ENCODE measurements at places on chromosomes 6 and 20.

DNA sequence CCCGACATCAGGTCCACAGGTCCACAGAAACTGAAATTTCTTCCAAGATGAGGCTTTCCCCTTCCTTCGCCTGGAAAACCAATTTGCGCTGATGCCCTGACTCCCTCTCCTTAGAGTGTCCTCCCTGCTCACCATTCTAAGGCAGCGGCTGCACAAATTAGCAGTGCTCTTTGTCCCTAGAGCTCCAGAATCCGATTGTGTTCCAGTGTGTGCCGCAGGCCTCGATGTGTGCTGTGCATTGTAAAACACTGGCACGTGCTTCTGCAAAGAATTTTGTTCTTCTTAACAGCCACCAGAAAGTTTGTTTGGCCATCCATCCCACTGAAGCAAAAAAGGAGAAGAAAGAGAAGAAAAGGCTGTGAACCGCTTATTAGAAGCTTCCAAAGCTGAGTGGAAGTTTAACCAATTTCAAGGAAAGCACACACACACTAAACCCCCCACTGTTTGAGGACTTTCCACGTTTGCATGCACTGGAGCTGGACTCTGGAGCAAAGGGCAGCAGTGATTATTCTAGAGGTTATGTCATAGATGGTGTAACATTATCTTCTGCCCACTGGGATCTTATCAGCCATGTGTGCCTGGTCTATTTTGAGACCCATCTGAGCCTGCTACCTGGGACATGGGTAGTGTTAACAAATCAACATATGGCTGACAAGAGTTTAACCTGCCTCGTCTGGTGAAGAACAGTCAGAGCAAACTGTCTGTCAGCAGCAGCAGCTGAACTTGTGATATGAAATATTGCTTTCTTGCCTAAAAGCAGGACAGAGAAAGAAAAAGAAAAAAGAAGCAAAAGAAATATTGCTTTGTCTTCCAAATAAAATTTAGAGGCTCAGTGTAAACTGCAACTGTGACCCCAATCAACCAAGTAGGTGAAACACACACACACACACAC, 64.9 kb upstream of the RREB1 start:
- DNase-seq, result no peak

DNA sequence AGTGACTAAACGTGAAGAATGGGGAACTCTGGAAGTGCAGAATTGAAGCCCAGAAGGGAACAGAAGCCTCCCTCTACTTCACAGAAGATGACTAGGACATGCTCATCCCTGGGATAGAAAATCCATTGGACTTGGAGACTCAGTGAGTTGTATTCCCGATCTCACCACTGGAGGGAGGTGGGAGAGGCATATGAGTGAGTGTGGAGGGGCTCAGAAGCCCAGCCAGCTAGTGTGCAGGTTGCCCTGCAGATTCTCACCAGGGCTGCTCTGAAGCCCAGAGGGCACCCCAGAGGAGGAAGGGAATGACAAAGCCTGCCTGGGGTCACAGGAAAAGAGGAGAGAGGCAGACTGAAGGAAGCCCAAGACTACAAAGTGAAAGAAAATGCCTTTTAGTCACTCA, 42.1 kb upstream of the HLA-E start:
- no peak for DNase-seq

DNA sequence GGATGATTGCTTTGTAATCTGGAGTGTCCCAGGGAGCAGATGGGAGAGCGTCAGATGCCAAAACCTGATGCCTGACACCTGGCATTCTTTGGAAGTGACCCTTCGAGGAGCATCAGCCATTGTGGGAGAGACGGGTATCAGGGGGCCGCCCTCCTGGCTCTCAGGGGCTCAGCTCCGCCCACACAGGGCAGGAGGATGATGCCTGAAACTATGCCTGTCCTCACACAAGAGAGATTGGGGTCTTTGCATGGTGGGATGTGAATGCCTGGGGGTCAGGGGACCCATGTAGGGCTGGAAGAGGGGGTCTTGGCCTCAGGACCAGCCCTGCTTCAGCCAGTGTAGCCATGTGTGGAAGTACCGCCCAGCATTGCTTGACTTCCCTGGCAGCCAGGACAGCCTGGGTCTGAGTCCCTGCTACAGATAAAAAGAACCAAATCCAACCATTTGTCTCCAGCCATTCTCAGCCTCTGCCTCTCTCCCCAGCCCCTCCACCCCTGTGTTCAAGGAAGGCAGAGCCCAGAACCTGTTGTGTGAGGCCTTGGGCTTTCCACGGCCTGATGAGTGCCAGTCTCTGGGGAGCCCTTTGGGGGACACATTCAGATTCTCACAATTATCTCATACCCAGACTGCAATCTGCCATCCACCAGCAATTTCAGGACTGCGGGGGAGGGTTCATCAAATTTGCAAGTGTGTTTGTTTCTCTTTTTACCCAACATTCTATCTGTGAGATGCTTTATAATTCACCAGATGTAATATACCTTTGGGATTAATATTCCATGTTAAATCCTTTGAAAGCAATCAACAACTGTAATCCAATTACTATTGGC, 371.2 kb downstream of the PREX1 start:
- DNase-seq, result no peak

GRCh38 chr6:21506126-21506525, 87.4 kb upstream of the SOX4 start:
- no peak for DNase-seq

GRCh38 chr6:77548662-77549366, 85.5 kb upstream of the HTR1B start:
- DNase-seq, result no peak

DNA sequence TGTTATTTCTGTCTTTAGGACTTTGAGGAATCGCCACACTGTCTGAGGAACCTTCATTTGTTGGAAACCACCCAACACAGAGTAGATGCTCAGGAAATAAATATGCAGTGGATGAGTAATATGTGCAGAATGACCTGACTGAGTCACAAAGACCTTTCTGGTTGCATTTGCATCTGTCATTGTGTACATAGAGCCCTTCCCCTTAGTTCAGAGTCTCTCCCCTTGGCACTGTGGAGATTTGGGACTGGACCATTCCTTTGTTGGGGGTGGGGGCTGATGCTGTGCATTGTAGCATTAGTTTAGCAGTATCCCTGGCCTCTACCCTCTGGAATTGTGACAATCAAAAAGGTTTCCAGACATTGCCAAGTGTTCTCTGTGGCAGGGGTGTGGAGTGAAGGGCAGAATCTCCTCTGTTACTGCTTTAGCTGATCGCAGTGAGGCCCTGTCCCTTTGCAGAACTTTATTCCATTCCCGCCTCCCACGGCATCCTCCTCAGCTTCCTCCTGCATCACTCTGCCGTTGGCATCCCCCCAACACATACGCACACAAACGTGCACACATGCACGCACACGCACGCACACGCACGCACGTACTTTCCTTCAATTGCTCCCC, 64.5 kb downstream of the EYA2 start:
- no peak for DNase-seq

DNA sequence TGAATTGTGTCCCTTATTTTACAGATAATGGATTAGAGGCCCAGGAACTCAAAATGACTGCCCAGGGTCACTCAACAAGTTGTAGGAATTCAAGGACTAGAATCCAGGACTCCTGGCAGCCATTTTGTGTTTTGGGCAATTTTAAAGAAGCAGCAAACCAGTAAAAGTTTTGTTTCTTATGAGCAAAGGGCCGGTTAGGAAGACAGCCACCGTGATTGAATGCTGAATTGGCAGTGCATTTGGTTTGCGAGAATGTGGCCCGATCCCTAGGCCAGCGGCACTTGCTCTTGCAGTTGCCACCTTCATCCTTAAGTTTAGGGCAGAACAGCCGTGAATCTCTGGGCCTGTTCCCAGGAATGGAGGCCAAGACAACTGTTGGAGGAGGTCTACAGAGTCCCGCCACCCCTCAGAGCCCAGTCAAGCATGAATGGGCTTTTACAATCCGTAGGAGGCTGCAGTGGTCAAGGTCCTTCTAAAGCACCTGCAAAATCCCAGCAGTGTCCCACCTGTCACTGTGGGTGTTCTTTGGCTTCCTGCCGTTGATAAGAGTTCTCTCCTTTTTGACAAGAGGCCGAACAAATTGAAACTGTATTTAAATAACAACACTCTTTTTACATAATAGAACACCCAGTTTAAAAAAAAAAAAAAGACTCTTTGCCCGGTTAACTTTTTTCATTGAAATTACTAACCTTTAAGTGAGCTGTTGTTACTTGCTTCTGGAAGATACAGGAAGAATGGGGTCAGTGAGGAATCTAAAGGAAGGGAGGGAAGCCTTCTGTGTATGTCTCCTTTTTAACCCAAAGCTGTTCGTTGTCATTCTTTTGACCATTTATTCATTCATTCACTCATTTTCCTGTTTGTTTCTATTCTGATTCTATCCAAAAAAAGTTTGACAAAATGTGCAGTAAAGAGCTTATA, 68.7 kb downstream of the PHACTR2 start:
- DNase-seq, result no peak

- no peak for DNase-seq
Observed at GRCh38 chr6:20833881-20834515, 299.7 kb downstream of the CDKAL1 start.

GRCh38 chr20:49676581-49677291, 36.9 kb downstream of the B4GALT5 start:
- no peak for DNase-seq

DNA sequence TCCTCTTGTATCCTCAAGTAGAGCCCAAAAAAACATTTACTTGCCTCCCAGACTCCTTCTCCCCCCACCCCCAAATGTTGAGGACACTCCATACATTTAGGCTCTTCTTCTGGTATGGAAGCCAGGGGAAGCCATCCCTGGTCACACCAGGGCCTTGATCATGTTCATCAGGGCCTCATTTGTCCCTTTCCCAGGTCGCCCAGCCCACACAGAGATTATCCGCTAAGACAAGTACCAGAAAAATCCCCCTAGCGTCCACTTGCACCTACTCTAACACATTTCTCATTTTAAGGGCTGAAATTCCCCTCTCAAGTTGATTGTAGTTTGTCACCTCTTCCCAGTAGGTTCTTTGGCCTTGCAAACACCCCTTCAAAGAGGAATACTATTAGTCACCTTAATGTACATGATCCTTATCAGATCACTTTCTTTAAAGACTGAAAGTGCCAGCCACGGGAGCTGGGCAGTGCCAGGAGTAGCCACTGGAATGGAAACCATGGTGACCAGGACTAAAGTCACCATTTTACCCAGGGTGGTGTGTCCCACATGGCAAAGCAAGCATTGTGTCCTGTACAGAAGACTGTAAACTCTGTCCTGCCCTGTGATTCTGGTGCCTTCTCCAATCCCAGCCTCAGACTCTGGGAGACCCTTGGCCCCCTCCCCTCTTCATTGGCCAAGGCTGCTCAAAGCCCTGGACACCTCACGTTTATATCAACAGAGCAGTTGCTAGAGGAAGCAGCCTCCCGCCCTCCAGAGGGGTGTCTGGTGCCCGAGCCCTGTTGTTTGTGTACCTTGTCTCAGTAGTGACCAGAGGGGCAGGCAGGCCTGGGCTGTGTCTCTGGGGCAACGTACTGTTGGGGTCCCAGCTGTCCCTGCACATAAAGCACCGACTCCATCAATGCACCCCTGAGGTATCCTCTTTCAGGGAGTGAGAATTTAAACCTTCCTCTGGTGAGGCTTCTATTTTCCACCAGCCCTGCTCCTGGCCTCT, 5.0 kb upstream of the APOBEC2 start:
- no peak for DNase-seq

- DNase-seq, result no peak
Observed at GRCh38 chr20:61354901-61355495, 102.9 kb downstream of the CDH4 start.

GRCh38 chr20:38115205-38115604, 49.9 kb downstream of the TGM2 start:
- no peak for DNase-seq

DNA sequence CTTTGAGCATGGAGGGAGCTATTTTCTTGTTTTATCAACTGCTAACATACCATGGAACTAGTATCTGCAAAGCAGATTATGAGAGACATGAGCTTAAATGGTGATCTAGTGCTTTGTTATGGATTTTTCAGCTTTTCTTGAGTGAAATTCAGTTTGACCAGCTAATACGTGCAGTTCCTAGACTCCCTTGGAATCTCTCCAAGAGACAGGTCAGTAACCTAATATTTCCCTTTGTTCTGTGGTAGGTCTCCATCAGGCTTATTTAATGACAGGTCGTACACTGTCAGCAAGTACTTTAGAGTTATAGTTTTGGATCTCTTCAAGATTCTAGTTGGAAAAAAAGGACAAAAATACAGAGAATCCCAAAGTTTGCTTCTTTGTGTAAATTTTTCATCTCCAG, 43.9 kb downstream of the HDAC2 start:
- DNase-seq, result no peak

DNA sequence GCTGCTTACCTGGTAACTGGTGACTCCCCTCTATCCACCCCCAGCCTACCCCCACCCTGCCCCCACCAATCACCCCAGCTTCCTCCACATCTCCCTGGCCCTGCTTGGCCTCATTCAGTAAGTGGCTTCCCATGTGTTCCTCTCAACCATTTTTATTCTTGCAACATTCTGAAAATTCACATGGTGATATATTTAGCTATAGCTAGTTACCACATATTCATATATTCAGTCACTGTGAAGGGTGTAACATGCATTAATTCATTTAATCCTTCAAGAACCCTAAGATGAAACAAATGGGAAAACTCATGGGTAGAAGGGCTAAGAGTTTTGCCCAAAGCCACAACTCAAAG, 95.4 kb upstream of the CEP85L start:
- DNase-seq, result no peak

DNA sequence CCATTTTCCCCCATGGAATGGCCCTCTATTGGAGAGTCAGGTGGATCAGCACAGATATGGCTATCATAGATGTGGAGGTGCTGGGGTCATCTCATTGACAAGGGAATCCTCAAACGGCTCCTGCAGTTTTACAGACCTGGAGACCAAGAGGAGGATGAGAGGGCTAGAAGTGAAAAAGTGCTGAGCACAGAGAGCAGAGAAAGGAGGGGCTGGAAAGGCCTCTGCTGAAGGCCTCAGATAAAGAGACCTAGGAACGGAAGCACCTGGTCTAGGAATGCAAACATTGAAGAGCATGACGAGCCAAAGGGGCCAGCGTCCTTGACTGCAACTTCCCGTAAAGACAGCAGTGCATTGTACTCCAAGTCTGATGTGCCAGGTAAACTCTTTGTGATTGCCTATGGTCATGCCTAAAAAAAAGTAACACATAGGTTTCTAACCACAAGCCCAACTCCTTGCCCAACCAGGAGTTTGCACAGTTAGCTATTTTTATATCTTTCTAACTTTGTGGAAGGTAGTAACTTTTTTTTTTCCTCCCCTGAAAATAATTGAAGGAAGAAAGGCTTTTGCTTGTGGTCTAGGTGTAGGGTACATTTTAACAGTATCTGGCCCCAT, 15.2 kb downstream of the RSPH4A start:
- DNase-seq, result no peak

DNA sequence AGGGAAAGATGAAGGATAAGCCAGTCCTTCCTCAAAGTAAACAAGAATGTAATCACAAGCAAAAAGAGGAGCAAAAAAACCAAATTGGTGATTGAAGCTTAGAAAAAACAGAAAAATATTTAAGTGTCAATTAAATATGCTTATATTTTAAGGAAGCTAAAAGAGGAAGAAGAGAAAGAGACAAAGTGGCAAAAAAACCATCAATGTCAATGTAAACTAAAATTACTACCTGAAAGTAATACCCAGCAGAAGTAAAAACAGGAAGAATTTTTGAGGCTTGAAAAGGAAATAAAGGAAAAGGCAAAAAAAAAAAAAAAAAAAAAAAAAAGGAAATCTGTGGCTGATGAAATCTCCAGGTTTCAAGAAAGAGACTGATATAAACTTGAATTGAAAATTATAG, 36.2 kb upstream of the OGFRL1 start:
- no peak for DNase-seq

GRCh38 chr6:119077391-119077642, 1.1 kb downstream of the FAM184A start:
- DNase-seq, result no peak

- DNase-seq, result no peak
Observed at GRCh38 chr6:155936551-155936950, 480.9 kb upstream of the NOX3 start.

GRCh38 chr6:151493161-151493803, 535 bp upstream of the CCDC170 start:
- DNase-seq, result no peak
